ENCODE measurements at places on chromosomes 5 and 9.

GRCh38 chr9:79201636-79202035, 370.1 kb upstream of the TLE4 start:
- no peak for DNase-seq

- DNase-seq, result peak; percentile 57
Measured at GRCh38 chr9:2281803-2282185, 266.6 kb downstream of the SMARCA2 start.

- no peak for DNase-seq
Measured at GRCh38 chr9:34552606-34552981, 29.8 kb upstream of the ENHO start.

GRCh38 chr5:86862093-86862492, 244.4 kb downstream of the COX7C start:
- no peak for DNase-seq

DNA sequence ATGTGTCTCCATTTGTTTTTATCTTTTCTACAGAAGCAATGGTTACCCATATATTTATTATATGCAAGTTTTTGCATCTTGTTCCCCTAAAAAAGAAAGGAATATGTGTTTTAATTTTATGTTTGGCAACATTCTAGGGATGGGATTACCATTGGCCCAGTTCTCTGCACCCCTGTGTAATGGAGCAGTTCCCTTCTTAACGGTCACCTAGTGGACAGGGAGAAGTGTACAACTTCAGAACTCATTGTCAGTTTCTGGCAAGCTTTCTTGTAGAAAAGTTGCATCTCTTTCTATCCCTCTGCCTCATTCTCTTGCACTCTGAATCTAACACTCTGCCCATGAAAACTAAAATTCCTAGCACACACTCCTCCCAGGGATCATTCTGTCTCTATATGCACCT, 78.2 kb downstream of the DOCK8 start:
- DNase-seq, result no peak
